ENCODE measurements at places on chromosomes 7 and 10.

GRCh38 chr7:118949031-118949430, 724.5 kb downstream of the ANKRD7 start:
- no peak for DNase-seq

DNA sequence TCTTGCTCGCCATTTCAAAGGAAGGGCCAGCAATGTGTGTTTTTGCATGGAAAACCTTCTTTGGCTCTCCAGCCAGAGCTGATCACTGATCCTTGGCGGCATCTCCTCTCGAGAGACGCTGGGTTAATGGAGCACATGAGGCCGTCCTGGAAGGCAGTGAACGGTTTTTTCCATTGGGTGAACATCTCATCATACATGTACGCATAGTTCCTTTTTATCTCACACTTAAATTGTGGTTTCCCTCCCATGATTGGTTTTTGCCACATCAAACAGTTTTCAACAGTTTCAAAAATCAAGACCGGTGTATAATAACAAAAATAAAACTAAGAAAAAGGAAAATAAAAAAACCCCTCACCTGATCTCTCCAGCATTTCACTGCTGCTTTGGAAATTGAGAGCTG, 276.4 kb downstream of the TCF7L2 start:
- DNase-seq: no peak

DNA sequence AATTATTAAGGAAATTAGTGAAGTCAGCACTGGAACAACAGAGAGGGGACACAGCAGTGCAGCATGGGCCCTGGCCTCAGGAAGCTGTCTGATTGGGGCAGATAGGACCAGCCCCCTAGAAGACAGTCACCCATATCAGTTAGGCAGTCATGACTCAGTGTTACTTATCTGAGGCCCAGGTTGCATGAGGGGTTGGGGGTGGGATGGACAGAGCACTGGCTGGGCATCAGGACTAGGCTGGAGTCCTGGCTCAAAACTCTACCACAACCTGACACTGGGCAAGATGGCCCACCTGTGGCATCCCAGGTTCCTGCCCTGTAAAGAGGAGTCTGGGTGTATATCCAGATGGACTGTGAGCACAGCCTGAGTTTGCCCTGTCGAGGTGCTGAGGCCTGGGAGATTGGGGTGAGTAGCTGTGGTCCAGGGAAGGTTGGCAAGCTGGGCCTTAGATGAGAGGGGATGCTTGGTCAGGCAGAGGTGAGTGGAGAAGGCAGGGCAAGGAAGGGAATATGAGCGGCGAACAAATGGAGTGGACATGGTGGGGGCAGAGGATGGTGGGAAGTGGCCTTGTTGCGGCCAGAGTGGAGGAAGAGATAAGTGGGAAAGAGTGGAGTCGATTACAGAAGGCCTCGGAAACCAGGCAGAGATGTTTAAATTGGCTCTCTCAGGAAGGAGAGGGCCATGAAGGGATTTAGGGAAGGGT, 37.5 kb downstream of the HK1 start:
- DNase-seq: no peak

DNA sequence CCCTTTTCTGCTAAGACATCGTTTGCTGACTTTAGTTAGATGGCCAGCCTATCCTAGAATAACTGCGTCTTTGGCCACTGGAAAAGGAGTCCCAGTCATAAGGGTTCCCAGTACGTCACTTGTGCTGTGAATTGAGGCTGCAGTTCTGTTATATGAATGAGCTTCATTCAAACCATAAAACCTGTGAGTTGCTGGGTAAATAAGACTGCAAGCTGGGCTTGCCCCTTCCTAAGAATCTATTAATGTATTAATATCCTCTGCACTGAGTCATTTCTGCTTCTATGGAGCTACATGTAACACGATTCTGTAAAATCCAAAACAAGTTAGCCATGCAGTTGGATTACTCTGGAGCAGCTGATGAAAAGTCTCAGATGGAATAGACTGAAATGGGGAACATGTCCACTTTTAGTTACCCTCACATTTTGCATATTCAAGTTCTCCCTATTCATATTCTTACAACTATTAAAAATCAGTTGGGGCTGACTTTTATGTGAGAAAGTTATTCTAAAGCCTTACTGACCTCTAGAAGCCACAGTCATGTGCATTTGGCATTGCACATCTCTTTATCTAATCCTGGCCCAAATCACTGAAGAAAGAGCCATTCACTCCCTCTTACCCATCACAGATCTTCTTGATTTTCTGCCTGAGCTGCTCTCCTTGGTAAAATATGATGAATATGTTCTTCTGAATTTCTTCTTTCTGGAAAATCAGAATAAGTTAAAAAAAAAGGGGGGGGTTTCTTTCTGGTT, 41.8 kb upstream of the TMEM213 start:
- no peak for DNase-seq

- no peak for DNase-seq
These were observed 50.8 kb downstream of the VOPP1 start for GRCh38 chr7:55521512-55521911.

GRCh38 chr10:71743089-71743838, 23.7 kb upstream of the C10orf105 start:
- DNase-seq: no peak

DNA sequence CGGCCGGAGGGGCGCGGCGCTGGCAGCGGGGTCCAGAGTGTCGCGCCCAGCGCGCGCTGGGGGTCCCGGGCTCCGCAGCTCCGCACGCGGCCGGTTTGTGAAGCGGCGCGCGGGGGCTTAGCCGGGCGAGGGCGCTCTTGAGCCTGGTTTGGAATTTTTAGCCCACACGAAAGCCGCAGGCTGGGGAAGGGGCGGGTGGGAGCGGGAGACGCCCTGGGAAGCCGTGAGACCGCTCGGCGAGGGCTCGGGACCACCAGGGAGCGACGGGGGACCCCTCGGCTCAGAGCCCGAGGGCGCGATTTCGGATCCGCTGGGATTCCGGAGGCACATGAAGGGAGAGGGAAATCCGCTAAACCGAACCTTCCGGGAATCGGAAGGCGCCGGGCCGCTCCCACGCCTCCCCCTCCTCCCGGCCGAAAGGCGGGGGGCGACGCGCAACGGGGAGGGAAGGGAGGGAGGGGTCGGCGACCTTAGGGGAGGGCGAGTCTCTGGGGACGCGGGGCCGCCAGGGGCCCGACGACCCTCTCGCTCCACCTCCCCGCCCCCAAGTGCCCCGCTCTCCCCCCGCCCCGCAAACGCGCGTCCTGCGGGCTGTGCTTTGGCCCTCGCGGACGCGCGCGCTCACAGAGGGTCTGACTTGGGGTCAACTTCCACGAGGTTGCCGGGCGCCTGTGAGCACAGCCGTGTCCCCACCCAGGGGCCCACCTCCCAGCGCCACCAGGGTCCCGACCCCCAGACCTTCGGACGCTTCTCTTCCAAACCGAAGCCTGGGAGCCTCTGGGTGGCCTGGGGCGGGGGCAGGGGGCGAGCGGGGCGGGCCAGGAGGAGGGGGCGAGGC, 5.1 kb upstream of the ELFN1 start:
- DNase-seq: peak; percentile 14

- DNase-seq: no peak
These were observed 9.9 kb downstream of the ANTXRL start for GRCh38 chr10:46296641-46297141.

DNA sequence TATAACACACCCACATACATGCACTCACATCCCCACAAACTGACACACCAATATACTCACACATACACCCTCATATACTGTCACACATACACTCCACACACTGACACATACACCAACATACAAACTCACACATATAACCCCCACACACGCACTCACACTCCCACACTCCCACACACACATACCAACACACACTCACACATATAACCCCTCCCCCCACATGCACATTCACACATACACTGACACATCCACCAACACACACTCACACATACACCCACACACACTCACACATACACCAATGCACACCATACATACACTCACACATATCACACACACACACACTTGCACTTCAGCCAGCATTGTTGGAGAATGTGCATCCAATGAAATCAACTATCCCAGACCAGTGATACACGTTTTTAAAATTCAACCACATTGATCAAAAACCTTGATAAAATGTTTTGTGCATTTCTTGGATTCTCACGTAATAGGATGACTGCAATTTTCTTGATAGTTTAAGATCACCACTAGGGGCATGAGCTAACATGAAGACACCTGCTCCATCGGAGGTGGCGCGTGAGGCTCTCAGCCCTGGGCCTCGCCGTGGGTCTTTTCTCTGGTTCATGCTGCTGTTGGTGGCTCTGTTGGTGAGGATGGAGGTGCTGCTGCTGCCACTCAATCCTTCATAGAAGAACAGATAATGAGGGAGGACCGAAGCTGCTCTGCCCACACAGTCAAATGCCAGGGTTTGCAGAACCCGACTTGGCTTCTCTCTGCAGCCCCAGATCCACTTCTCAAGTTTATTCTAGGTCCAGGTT, 32.1 kb upstream of the CHST15 start:
- no peak for DNase-seq

DNA sequence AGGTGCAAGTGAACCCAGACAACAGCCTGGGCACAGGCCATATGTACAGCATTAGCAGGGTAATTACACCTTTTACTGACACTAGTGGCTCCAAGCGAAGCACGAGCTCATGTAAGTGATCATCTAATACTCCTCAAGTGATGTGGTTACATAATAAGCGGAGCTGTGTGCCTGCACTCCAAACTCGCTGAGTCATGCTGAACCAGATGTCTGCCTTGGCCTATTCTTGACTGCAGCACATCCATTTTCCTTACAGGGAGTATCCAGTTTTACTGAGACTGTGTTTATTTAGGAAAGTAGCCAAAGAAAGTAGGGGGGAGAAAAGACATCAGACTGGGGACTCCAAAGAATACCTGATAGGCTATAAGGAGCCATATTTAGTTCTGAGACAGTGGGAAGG, 90.1 kb downstream of the GRM3 start:
- no peak for DNase-seq

GRCh38 chr10:1360011-1360557, 303.9 kb downstream of the WDR37 start:
- no peak for DNase-seq

Data from inflammatory macrophage treated with lipopolysaccharide for 4 hours (primary cell).